ENCODE measurements at places on chromosomes 2 and 18.

GRCh38 chr2:168439536-168439935, 16.5 kb upstream of the CERS6 start:
- no peaks in the 10 kb centered on the region for H3K27me3 ChIP-seq
- H3K4me3 ChIP-seq = no peak overlapping the region
- DNase-seq = no peak

DNA sequence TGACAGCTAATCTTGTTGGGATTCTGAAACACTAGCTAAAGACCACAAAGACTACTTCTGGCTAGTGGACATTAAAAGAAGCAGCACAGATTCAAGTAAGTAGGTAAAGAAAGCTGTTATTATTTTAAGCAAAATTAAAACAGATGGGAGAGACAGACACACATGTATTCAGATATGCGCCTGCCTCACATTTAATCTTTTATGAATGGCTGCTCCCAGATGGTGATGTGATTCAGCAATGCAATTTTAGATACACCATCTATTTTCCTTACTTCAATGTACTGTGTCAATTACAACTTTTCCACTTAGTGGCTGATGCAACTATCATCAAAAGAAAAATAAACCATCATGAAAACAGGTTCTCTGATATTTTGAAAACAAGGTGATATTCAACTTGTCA, 133.0 kb upstream of the PGAP1 start:
- H3K4me3 ChIP-seq = no peak overlapping the region
- H3K4me1 ChIP-seq = no peaks in the 10 kb centered on the region
- no peaks in the 10 kb centered on the region for H3K27me3 ChIP-seq

- no peaks in the 10 kb centered on the region for H3K36me3 ChIP-seq
- no peak for DNase-seq
- no peak overlapping the region for H3K4me3 ChIP-seq
- H3K27ac ChIP-seq = no peak overlapping the region
- H3K4me1 ChIP-seq = no peaks in the 10 kb centered on the region
Measured at GRCh38 chr2:24239553-24239952, 64.7 kb downstream of the FAM228A start.

GRCh38 chr2:5453220-5454050, 238.7 kb upstream of the SOX11 start:
- H3K4me3 ChIP-seq = no peak overlapping the region
- H3K4me1 ChIP-seq = no peaks in the 10 kb centered on the region
- no peak overlapping the region for H3K27ac ChIP-seq
- DNase-seq = no peak

GRCh38 chr2:27889774-27890145, 427 bp downstream of the RBKS start:
- no peaks in the 10 kb centered on the region for H3K36me3 ChIP-seq
- H3K27ac ChIP-seq = no peak overlapping the region
- DNase-seq = no peak
- H3K4me1 ChIP-seq = no peaks in the 10 kb centered on the region
- no peaks in the 10 kb centered on the region for H3K27me3 ChIP-seq

- no peaks in the 10 kb centered on the region for H3K36me3 ChIP-seq
- no peak for DNase-seq
- peaks cover 4% of the 10 kb centered on the region for H3K4me1 ChIP-seq
- no peak overlapping the region for H3K27ac ChIP-seq
- no peak overlapping the region for H3K4me3 ChIP-seq
- H3K27me3 ChIP-seq = no peaks in the 10 kb centered on the region
Measured at GRCh38 chr2:207233731-207234130, 68.0 kb upstream of the KLF7 start.

- no peaks in the 10 kb centered on the region for H3K36me3 ChIP-seq
- no peak overlapping the region for H3K4me3 ChIP-seq
- H3K27ac ChIP-seq = no peak overlapping the region
Measured at GRCh38 chr2:188217264-188217663, 74.4 kb upstream of the GULP1 start.

GRCh38 chr2:33072614-33073013, 125.9 kb downstream of the LTBP1 start:
- no peak for DNase-seq
- no peaks in the 10 kb centered on the region for H3K27me3 ChIP-seq
- no peak overlapping the region for H3K4me3 ChIP-seq
- H3K4me1 ChIP-seq = no peaks in the 10 kb centered on the region
- H3K36me3 ChIP-seq = no peaks in the 10 kb centered on the region

GRCh38 chr2:65661980-65662653, 229.7 kb upstream of the SPRED2 start:
- H3K27me3 ChIP-seq = no peaks in the 10 kb centered on the region
- no peaks in the 10 kb centered on the region for H3K36me3 ChIP-seq

GRCh38 chr18:56409736-56410135, 228.7 kb downstream of the TXNL1 start:
- no peaks in the 10 kb centered on the region for H3K27me3 ChIP-seq
- no peak overlapping the region for H3K4me3 ChIP-seq
- no peak overlapping the region for H3K27ac ChIP-seq
- H3K4me1 ChIP-seq = peaks cover 7% of the 10 kb centered on the region

DNA sequence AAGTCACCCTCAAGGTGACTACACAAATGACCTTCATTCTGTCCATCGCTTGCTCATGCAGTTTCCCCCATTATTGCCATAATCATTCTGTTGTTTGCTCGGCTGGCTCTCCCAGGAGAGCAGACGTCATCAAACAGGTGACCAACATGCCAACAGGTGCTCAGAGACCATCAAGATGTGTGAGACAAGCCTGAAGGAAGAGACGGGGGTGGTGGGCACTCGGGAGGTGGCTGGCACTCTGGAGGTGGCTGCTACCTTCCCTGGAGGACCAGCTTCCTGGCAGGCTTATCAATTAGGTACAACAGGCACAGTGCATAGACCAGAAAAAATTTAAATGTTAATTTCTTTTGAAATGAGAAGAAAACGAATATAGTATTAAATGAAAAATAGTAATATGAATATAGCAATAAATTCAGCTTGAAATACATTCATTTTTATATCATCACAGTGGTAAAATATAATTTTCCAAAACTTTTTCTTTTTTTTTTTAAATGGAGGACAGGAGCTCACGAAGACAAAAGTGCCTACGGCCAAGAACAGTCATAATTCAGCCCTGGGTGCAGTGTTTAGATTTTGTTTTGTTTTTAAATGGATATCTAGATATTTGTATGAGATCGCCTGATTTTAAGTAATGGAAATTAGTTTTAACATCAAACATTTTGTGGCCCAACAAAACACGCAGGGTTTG, 16.9 kb upstream of the HAAO start:
- no peak overlapping the region for H3K27ac ChIP-seq
- DNase-seq = peak; percentile 46
- no peaks in the 10 kb centered on the region for H3K36me3 ChIP-seq
- H3K4me1 ChIP-seq = no peaks in the 10 kb centered on the region
- H3K4me3 ChIP-seq = peak overlapping the region; percentile 47

GRCh38 chr2:189602233-189602632, 21.6 kb upstream of the SLC40A1 start:
- DNase-seq = no peak
- H3K27ac ChIP-seq = no peak overlapping the region
- H3K4me3 ChIP-seq = no peak overlapping the region
- H3K4me1 ChIP-seq = no peaks in the 10 kb centered on the region

GRCh38 chr18:23350188-23350587, 102.9 kb upstream of the RIOK3 start:
- H3K4me3 ChIP-seq = no peak overlapping the region
- H3K36me3 ChIP-seq = no peaks in the 10 kb centered on the region
- H3K27me3 ChIP-seq = no peaks in the 10 kb centered on the region
- H3K27ac ChIP-seq = no peak overlapping the region

- H3K27me3 ChIP-seq = no peaks in the 10 kb centered on the region
- no peak overlapping the region for H3K27ac ChIP-seq
- no peaks in the 10 kb centered on the region for H3K36me3 ChIP-seq
Measured at GRCh38 chr2:159098361-159098760, 129.9 kb downstream of the TANC1 start.

DNA sequence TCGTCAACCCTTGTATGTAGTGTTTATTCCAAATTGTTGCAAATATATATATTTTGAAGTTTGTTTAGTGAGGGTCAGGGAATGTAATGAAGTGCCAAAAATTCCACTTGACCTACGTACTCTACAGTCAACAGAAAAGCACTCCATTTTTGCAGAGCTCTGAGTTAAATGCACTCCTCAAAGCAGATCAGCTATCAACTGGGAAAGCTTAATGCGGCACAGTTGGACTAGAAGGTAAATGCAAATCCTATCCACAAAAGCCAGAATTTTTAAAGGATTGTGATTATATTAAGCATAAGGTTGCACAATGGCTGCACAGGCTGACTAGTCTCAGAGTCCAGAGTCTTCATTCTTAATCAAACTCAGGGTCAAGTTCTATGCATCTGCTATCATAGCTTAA, 577.1 kb downstream of the ARHGAP15 start:
- no peak overlapping the region for H3K4me3 ChIP-seq
- no peaks in the 10 kb centered on the region for H3K27me3 ChIP-seq
- H3K36me3 ChIP-seq = no peaks in the 10 kb centered on the region

GRCh38 chr18:31500051-31500688, 2.2 kb downstream of the DSG2 start:
- no peaks in the 10 kb centered on the region for H3K36me3 ChIP-seq
- H3K27me3 ChIP-seq = peaks cover 1% of the 10 kb centered on the region
- H3K27ac ChIP-seq = no peak overlapping the region
- H3K4me3 ChIP-seq = no peak overlapping the region
- peaks cover 2% of the 10 kb centered on the region for H3K4me1 ChIP-seq

- no peak overlapping the region for H3K27ac ChIP-seq
- peak overlapping the region; percentile 76 for H3K4me3 ChIP-seq
- no peak for DNase-seq
- peaks cover 3% of the 10 kb centered on the region for H3K27me3 ChIP-seq
- no peaks in the 10 kb centered on the region for H3K36me3 ChIP-seq
Measured at GRCh38 chr2:10449838-10450691, 1.9 kb upstream of the ODC1 start.

DNA sequence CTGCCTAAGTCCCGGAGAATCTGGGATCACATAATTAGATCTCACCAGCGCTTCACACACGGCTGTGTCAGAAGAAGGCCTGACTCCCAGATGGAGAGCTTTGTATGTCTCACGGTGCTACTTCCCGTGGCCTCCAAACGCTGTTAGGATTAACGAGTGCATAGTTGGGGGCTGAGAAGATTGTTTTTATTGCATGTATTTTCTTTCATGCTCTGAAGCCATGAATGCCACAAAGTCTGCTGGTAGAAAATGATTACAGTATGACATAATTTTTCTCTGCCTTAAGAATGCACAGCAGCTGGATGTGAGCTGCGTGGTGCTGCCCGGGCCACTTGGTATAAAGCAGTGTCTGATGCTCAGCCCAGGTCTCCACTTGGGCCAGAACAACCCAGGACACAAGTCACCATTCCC, 166.5 kb downstream of the SEPTIN10 start:
- no peaks in the 10 kb centered on the region for H3K4me1 ChIP-seq
- DNase-seq = no peak
- no peaks in the 10 kb centered on the region for H3K36me3 ChIP-seq
- no peak overlapping the region for H3K4me3 ChIP-seq
- H3K27ac ChIP-seq = no peak overlapping the region
- no peaks in the 10 kb centered on the region for H3K27me3 ChIP-seq

GRCh38 chr2:126317790-126318431, 338.0 kb upstream of the GYPC start:
- H3K27ac ChIP-seq = no peak overlapping the region
- no peak for DNase-seq
- H3K4me1 ChIP-seq = no peaks in the 10 kb centered on the region
- H3K36me3 ChIP-seq = no peaks in the 10 kb centered on the region
- H3K27me3 ChIP-seq = no peaks in the 10 kb centered on the region

GRCh38 chr2:50680646-50681045, 351.3 kb downstream of the NRXN1 start:
- H3K4me1 ChIP-seq = no peaks in the 10 kb centered on the region
- no peaks in the 10 kb centered on the region for H3K36me3 ChIP-seq
- H3K27me3 ChIP-seq = no peaks in the 10 kb centered on the region
- H3K27ac ChIP-seq = no peak overlapping the region
- no peak for DNase-seq

- H3K4me1 ChIP-seq = no peaks in the 10 kb centered on the region
- no peak overlapping the region for H3K27ac ChIP-seq
- no peak for DNase-seq
- no peak overlapping the region for H3K4me3 ChIP-seq
- H3K27me3 ChIP-seq = no peaks in the 10 kb centered on the region
Measured at GRCh38 chr2:65754219-65754618, 321.8 kb upstream of the SPRED2 start.

GRCh38 chr2:23291239-23291638, 93.7 kb upstream of the KLHL29 start:
- no peak overlapping the region for H3K27ac ChIP-seq
- H3K4me3 ChIP-seq = no peak overlapping the region
- no peaks in the 10 kb centered on the region for H3K4me1 ChIP-seq
- H3K36me3 ChIP-seq = no peaks in the 10 kb centered on the region
- H3K27me3 ChIP-seq = no peaks in the 10 kb centered on the region

DNA sequence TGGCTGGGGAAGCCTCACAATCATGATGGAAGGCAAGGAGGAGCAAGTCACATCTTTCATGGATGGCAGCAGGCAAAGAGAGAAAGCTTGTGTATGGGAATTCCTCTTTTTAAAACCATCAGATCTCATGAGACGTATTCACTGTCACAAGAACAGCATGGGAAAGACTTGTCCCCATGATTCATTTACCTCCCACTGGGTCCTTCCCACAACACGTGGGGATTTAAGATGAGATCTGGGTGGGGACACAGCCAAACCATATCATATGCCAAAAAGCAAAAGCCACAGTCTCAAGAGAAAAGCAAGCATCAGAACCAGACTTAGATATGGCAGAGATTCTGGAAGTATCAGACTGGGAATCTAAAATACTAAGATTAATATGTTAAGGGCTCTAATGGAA, 30.0 kb upstream of the SCRN3 start:
- H3K27me3 ChIP-seq = no peaks in the 10 kb centered on the region
- H3K4me1 ChIP-seq = no peaks in the 10 kb centered on the region
- H3K27ac ChIP-seq = no peak overlapping the region
- no peaks in the 10 kb centered on the region for H3K36me3 ChIP-seq
- no peak for DNase-seq
- H3K4me3 ChIP-seq = no peak overlapping the region

GRCh38 chr18:70428439-70428838, 139.6 kb downstream of the SOCS6 start:
- no peak for DNase-seq
- H3K36me3 ChIP-seq = no peaks in the 10 kb centered on the region
- H3K4me1 ChIP-seq = no peaks in the 10 kb centered on the region
- H3K27ac ChIP-seq = no peak overlapping the region
- no peak overlapping the region for H3K4me3 ChIP-seq
- no peaks in the 10 kb centered on the region for H3K27me3 ChIP-seq

DNA sequence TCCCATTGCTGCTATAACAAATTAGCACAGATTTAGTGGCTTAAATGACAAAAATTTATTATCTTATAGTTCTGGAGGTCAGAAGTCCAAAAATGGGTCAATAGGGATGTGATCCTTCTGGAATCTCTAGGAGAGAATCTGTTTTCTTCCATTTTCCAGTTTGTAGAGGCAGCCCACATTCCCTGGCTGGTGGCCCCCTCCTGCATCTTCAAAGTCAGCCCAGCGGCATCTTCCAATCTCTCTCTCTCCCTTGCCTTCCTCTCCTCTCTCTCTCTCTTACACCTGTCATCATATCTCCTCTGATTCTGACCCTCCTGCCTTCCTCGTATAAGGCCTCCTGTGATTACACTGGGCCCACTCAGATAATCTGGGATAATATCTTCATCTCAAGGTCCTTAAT, 3.9 kb upstream of the AGAP1 start:
- H3K36me3 ChIP-seq = no peaks in the 10 kb centered on the region
- peaks cover 2% of the 10 kb centered on the region for H3K27me3 ChIP-seq
- peaks cover 2% of the 10 kb centered on the region for H3K4me1 ChIP-seq

GRCh38 chr2:222272446-222273015, 26.3 kb downstream of the PAX3 start:
- DNase-seq = no peak
- peaks cover 5% of the 10 kb centered on the region for H3K27me3 ChIP-seq
- peaks cover 19% of the 10 kb centered on the region for H3K4me1 ChIP-seq
- H3K4me3 ChIP-seq = no peak overlapping the region

GRCh38 chr2:108927936-108928659, 60.9 kb downstream of the EDAR start:
- H3K4me1 ChIP-seq = no peaks in the 10 kb centered on the region
- H3K36me3 ChIP-seq = no peaks in the 10 kb centered on the region
- H3K27me3 ChIP-seq = no peaks in the 10 kb centered on the region
- DNase-seq = no peak
- H3K27ac ChIP-seq = no peak overlapping the region
